ENCODE measurements at places on chromosomes 2 and 18.

DNA sequence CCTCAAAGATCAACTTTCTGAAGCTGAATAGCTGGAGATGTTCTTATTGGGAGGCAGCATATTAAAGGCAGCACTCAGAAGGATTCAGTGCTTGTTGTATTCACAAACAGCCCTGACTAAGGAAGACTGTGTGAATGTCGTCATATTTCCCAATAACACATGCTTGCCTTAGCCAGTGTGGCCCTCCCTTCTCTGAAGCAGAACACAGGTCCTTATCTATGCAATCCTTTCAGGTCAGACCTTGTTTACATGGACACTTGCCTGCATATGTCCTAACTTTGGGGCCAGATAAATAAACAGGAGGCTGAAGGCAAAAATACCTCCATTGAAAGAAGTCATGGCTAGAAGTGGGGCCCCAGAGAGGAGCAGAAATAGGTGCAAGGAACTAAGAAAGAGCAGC is 97.2 kb downstream of the SLC4A3 start:
- no peak for DNase-seq

GRCh38 chr2:105239924-105240323 is 1.6 kb upstream of the GPR45 start:
- DNase-seq: no peak

DNA sequence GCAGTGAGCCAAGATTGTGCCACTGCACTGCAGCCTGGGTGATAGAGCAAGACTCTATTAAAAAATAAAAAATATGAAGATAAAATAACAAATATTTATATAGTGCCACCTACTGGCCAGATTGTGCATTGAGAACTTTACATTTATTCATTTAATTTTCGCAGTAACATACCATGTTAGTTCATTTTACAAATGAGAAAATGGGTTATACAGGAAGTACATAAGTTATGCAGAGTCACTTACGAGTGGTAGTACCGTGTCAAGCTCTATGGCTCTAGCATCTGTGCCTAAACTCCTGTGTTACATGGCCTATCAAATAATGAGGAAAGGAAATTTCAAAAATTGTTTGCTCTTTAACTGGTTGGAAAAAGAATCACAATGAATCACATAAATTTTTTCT is 27.9 kb downstream of the RIF1 start:
- no peak for DNase-seq

GRCh38 chr2:240567137-240567871 is 980 bp upstream of the RNPEPL1 start:
- DNase-seq: no peak

- DNase-seq: no peak
Observed at GRCh38 chr2:217661378-217661777, 341.4 kb downstream of the TNS1 start.

- DNase-seq: no peak
Observed at GRCh38 chr18:65869527-65869926, 118.7 kb downstream of the CDH7 start.

GRCh38 chr18:44778788-44779187 is 98.1 kb downstream of the SETBP1 start:
- no peak for DNase-seq

- no peak for DNase-seq
Observed at GRCh38 chr2:81940266-81940955, 1635.9 kb upstream of the LRRTM1 start.

- no peak for DNase-seq
Observed at GRCh38 chr2:26325851-26326250, 20.1 kb upstream of the SELENOI start.

DNA sequence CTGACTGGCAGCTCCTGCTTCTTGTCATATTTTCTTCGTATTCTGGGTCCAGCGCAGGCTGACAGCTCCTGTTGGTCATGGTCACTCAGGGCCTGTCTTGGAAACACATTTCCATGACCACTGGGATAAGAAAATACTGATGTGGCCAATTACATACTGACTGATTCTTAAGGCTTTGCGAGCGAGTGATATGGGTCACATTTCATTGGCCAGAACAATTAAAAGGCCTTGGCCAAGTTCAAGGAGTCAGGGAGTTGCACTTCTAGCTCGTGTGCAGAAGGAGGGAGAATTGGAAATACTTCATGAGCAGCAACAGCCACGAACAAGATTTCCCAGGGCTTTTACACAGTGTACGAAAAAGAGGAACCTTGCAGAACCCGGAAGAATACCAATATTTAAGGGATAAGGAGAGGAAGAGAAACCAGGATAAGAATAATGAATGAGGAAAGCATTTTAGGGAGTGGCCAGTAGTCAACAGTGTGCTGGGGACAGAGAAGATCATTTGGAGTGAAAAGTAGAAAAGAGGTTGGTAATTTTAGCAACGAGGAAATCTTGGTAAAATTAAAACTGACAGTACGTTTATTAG is 149.5 kb downstream of the ATP9B start:
- no peak for DNase-seq

- DNase-seq: no peak
Observed at GRCh38 chr18:53752781-53753367, 471.6 kb downstream of the MBD2 start.

GRCh38 chr2:46506131-46506706 is 26.9 kb downstream of the TMEM247 start:
- DNase-seq: no peak

DNA sequence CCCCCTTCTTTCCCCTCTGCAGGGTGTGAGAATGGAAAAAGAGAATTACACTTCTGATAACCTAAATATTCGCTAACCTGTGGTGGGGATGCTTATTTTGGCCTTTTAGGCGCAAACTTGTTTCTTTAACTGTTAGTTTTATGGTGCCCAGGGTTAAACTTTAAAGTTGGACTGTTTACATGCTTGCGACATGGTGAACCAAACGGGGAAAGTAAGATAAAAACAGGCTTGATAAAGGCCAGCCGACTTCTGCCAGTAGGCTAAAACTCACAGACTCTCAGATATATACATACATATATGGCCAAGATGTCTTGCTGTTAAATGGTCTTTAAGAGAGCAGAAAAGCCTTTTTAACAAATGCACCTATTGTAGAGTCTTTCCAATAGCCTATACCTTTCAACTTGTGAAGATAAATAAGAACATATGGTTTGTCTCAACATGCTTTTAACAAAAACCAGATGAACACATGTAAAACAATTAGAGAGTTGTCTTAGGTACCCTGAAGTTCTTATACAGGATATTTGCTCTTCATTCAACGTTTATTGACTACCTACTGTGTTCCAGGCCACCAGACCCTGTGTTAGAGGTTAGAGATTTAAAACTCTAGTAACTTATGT is 29.0 kb downstream of the PRKCE start:
- no peak for DNase-seq

Measured in effector CD8-positive, alpha-beta T cell (primary cell).